PC-3 (cell line): ENCODE measurements at places on chromosomes 11 and 22.

DNA sequence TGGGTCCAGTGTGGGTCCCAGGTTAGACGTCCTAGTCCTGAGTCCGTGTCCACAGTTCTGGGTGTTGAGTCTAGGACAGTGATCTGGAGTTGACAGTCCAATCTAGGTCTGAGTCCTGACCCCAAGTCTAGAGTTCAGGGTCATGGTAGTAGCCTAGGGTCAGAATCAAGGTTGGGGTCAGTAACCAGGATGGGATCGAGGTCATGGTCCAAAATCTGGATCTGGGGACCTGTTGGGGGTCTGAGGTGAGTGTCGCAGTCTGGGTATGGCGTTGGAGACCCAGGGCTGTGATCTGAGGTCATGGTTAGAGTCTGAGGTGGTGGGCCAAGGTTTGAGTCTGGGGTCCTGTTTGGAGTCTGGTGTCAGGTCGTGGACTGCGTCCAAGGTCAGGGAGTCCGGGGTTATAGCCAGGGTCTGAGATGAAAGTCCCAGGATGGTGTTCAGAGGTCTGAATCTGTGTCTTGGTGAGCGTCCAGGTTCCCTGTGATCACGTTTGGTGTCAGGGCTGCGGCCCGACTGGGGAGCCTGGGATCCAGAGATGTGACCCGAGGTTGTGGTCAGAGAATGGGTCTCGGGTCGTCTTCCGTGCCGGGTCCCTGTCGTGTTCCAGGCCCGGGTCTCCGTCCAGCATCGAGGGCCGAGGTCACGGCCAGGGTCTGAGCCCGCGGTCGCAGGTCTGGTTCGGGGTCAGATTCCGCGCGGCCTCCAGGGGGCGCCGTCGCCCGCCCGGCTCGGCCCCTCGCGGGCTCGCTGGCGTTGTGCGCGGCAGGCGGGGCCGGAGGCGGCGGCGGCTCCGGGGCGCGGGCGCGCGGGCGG lies 432 bp upstream of the GRK2 start:
- H3K27me3 ChIP-seq, result no peaks in the 10 kb centered on the region
- no peak overlapping the region for H3K27ac ChIP-seq
- peaks cover 7% of the 10 kb centered on the region; the same call in 1 of the 2 replicates for H3K36me3 ChIP-seq
- peak overlapping the region; percentile 57 for H3K4me3 ChIP-seq

DNA sequence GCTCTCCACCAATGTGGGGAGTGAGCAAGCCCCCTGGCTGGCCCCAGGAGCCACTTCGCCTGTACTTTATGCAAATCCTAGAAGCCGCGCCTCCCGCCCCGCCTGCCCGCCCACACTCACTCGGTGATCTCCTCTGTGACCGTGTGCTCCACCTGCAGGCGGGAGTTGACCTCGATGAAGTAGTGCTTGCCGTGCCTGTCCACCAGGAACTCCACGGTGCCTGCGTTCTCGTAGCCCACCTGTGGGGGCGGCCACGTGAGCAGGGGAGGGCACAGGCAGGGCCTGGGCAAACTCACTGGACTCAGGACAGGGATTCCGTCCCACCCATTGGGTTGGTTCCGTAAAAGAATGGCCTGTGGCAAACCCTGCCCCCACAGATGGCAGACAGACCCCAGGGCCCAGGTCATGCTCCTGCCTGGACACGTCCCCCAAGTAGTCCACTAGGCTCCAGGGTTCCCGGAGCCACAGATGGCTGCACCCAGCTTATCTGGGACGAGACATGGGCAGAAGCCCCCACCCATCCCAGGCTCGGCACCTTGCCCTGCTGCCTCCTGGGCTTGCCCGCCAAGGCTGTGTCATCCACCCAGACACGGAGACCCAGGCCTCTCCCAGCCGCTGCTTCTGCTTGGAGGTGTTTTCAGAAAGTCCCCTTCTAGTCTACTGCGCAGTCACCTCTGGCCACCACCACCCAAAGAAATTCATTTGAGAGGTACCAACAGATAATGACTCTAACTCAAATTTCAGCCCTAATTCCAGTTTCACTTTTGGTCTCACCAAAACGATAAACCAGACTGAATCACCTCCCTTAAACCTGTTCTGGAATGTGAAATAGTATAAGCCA lies 12.1 kb downstream of the LRFN4 start:
- peaks cover 7% of the 10 kb centered on the region for H3K4me1 ChIP-seq
- no peak overlapping the region for H3K27ac ChIP-seq
- H3K4me3 ChIP-seq, result no peak overlapping the region
- no peaks in the 10 kb centered on the region for H3K36me3 ChIP-seq
- no peaks in the 10 kb centered on the region for H3K27me3 ChIP-seq

GRCh38 chr11:123407130-123407995 lies 22.7 kb upstream of the GRAMD1B start:
- H3K4me1 ChIP-seq, result peaks cover 19% of the 10 kb centered on the region
- DNase-seq, result peak; percentile 95

GRCh38 chr11:94224078-94224477 lies 80.3 kb upstream of the IZUMO1R start:
- H3K27ac ChIP-seq, result no peak overlapping the region
- H3K27me3 ChIP-seq, result no peaks in the 10 kb centered on the region
- no peaks in the 10 kb centered on the region for H3K36me3 ChIP-seq
- H3K4me1 ChIP-seq, result no peaks in the 10 kb centered on the region
- DNase-seq, result no peak

- no peak overlapping the region for H3K27ac ChIP-seq
- H3K36me3 ChIP-seq, result no peaks in the 10 kb centered on the region
- H3K4me1 ChIP-seq, result no peaks in the 10 kb centered on the region
- H3K27me3 ChIP-seq, result no peaks in the 10 kb centered on the region
- DNase-seq, result no peak
Measured at GRCh38 chr22:44369916-44370801, 57.4 kb upstream of the SHISAL1 start.

GRCh38 chr11:71163371-71163770 lies 89.0 kb downstream of the SHANK2 start:
- DNase-seq, result no peak
- no peak overlapping the region for H3K4me3 ChIP-seq
- no peaks in the 10 kb centered on the region for H3K4me1 ChIP-seq
- H3K27me3 ChIP-seq, result no peaks in the 10 kb centered on the region
- peaks cover 7% of the 10 kb centered on the region; the same call in 1 of the 2 replicates for H3K36me3 ChIP-seq
